SHP77 treated with DMSO at 0.1 percent for 48 hours (cell line): ENCODE measurements at places on chromosomes 4 and X.
A peak's percentile ranks its signal among the peaks of the same experiment; 100 is the strongest.

GRCh38 chr4:39660045-39660444, 21.4 kb upstream of the SMIM14 start:
- no peak for DNase-seq

- DNase-seq, result no peak
Observed at GRCh38 chr4:102321260-102321995, 23.9 kb downstream of the SLC39A8 start.

DNA sequence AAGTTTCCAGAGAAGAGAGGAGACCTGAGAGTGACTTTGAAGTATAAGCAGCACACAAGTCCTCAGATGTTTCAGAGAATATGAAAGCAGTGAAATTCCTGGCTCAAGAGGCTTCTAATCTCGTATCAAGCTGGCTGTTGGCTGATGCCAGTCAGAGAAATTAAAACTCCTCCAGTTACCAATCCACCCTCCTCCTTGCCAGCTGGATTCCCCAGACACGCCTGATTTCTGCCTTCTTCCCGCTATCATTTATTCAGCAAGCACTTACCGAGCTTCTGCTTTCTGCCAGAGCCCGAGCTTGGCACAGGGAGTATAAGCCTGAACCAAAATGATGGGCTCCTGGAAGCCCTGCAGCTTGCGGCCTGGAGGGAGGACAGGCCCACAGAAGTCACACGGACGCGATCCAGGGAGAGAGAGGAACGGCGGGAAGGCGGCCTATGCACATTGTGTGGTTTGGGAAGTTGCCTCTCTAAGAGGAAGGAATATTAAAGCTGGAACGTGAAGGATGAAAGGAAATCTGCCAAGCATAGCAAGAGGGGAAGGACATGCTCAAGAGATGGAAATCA, 102.4 kb upstream of the TBL1X start:
- DNase-seq, result no peak

- no peak for DNase-seq
Observed at GRCh38 chr4:166172619-166173018, 299.6 kb downstream of the TLL1 start.

GRCh38 chrX:115259238-115259875, 25.5 kb upstream of the LRCH2 start:
- no peak for DNase-seq

- no peak for DNase-seq
Observed at GRCh38 chr4:110959041-110959643, 336.3 kb upstream of the PITX2 start.

GRCh38 chr4:180698550-180699195, 1544.5 kb upstream of the TENM3 start:
- no peak for DNase-seq

GRCh38 chr4:53614591-53614990, 23.3 kb upstream of the LNX1 start:
- DNase-seq, result peak; percentile 11

DNA sequence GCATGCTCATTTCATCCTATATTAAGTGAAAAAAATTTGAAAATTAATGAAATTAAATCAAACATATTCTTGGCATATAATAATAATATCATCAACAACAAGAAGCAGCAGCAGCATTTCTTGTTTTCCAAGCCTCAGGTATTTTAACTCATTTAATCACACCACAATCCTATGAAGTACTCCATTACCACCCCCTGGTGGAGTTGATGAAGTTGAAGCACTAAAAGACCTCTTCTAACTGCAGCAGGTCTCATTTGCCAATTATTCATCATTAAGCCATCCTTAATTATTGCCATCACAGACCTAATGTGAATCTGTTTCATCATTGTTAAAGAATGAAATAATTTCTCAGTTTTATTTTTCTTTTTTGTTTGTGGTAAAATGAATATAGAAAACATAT, 801.4 kb upstream of the GRID2 start:
- no peak for DNase-seq

DNA sequence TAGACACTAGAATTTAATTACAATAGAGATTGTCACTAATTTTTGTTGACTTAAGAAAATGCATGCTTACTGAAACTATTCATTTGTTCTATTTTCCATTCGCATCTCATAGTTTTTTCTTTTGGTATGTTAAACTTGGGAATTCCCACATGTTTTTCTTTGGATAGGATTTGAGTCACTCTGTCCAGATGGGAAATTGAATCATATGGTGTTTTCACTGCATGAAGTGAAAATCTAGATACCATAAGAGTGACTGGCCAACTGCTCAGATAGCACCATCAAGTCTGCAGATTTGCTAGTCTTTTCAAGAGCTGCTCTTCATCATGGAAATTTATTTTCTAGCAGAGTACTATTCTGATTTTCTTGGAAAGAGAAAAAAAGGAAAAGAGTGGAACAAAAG, 172.6 kb downstream of the FAM47B start:
- DNase-seq, result no peak

DNA sequence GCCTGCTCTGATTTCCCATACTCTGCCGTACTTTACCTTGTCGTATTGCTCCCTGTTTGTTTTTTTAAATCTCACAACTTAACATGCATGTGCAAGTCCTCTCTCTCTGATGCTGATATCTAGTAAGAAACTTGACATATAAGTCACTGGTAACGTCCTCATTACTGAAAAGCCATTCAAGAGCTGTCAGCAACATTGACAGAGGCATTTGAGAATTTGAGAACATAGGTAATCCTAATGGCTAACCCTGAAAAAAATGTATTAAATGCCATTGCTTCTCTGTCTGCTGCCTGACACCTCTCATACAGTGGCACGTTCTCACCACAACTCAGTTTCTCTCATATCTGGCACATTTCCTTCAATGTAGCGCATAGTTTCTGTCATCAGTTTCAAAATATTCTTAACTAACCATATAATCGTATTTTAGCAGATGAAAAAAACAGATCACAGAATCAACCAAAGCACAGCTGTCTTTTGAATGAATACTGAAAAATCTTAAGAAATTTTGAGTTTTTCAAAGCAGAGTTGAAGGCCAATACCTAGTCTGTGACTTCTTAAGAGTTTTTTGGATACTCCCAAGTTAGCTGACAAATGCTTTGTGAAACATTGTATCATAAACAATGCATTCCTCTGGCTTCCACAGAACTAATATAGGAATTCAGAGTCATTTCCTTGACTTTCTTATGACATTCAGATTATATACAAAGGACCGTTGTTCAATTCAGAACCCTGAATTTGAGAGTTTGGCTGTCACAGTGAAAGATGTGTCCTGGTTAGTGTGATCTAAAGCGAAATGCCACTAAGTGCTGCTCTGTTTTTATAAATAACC, 996.4 kb downstream of the C4orf33 start:
- no peak for DNase-seq

- DNase-seq, result no peak
Observed at GRCh38 chr4:18057821-18058533, 36.4 kb upstream of the LCORL start.

DNA sequence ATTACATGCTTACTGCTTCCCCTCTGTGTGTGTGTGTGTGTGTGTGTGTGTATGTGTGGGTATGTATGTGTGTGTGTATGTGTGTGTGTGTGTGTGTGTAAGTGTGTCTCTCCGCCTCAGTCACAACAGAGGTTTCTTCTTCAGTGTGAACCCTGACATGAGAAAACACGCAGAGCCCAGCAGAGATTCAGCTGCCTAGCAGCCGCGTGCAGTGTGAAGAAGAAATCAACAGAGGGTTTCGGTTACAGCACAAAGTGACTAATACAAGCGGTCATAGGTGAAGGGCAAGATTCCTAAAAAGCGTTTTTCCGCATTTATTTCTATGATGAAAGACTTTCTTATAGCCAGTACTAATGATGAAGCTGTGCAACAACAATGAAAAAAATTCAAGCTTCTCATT, 55.3 kb upstream of the ZFP42 start:
- DNase-seq, result no peak

DNA sequence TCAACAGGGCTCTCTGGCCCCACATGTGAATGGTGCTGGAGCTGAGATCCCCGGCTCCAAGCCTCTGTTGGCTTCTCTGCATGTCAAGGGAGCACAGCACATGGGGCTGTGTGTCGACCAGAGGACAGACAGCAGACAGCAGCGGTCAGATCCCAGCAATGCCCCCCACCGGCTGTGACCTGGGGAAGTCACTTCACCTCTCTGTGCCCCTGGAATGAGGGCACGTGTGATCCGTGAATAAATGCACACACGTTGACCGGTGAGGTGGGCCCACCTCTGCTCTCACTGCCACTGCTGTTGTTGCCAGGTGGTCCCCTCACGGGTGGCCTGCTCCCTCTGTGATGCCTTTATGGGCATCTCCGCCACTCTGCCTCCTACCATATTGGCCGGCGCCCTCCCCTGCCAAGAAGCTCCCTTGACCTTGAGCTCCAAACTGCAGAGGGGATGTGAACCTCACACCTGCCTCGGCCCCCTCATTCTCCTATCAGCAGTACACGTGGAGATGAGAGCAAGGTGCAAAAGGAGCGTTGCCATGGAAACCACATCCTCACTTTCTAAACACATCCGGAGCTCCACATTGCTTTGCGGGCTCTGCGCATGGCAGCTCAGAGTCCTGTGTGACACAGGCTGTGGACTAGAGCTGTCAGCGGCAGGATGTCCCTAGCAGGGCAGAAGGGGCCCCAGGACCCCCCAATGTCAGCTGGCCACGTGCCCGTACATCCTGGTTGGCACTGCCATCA, 75.4 kb downstream of the ABLIM2 start:
- DNase-seq, result no peak

DNA sequence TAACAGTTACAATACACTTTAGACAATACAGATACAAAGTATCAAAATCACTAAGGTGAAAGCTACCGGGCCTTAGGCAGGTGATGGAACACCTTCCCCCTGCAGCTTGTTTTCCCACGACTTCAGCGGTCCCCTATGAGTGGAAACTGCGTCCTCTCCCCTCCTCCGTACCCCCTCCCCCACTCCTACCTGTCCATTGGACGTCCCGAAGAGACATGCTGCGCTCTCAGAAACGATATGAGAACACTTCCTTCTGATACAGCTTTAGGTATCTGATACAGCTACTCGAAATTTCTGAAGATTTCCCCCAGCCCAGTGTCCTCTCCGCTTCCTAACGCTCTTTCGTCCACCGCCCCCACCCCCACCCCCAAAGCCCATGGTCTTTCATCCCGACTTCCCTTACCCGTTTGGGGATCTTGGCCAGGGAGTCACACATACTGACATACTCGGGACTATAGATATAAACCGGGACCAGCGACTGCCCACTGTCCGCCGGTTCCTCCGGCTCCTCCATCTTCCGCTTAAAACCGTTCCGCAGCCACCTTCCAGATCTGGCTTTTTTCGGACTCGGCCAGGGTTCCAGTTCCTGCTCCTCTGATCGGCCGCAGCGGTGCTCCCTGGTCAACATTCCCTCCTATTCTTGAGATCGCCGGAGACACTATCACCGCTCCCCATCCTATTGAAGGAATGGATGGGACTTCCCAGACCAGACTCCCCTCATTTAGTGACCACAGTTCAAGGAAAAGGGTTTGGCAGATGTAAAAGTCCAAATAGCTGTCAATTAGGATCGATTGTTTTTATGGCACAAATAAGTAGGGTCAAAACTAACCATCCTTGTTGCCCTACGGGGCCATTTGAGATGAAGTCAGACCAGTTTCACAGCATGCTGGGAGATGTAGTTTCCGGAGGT, at the start of gene HDAC8:
HDAC8 (minus strand) TSS at position 596 of the 910 bp plus-strand sequence; CDS start at position 514, 82 bp downstream.
- peak; percentile 38 for DNase-seq

DNA sequence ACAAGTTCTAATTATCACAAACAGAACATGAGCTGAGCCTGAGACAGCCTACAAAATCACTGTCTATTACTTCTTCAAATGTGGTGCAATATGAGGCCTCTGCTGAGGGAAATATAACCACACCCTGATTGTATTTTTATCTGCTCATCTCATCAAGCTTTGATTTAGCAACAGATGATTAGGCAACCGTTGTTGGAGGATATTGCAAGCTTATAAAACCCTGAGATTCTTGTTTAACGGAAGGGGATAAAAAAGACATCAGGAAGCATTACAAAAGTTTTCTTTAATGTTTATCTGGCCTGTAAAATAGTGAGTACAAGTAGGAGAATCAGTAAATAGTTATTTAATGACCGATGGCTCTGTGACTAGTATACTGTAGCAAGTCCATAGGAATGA, 108.5 kb downstream of the ZNF330 start:
- no peak for DNase-seq

- no peak for DNase-seq
Observed at GRCh38 chr4:107825072-107825824, 516 bp downstream of the SGMS2 start.

DNA sequence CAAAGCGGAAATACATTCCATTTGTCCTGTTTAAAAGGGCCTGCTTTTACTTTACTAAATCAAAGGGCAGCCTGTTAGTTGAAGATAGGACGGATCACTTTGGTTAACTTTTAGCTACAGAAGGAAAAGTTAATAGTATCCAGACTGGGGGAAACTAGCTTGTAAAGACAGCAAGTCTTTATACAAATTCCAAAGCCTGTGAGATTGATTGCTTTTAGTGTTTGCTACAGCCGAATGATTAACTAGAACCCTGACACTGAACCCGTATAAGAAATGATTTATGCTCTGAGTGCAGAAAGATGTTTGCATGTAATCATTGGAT, 93.4 kb downstream of the FRAS1 start:
- DNase-seq, result no peak

GRCh38 chr4:140213749-140214148, 59.8 kb upstream of the MAML3 start:
- no peak for DNase-seq

DNA sequence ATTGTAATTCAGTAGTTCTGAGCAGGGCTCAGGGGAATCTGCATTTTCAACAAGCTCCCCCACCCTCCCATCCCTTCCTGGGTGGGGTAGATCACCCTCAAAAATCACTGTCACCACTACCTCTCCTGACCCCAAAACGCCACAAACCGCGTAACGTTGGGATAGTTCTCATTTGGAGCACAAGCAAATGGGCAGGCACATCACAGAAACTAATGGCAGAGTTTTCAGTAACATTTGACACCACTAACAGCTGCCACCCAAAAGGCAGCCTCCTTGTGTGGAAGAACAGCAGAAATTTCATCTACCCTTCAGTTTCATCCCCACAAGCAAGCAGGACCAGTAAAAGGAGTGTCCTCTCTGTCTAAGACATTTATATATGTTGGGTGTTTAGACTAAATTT, 132.7 kb downstream of the PALLD start:
- DNase-seq, result no peak

DNA sequence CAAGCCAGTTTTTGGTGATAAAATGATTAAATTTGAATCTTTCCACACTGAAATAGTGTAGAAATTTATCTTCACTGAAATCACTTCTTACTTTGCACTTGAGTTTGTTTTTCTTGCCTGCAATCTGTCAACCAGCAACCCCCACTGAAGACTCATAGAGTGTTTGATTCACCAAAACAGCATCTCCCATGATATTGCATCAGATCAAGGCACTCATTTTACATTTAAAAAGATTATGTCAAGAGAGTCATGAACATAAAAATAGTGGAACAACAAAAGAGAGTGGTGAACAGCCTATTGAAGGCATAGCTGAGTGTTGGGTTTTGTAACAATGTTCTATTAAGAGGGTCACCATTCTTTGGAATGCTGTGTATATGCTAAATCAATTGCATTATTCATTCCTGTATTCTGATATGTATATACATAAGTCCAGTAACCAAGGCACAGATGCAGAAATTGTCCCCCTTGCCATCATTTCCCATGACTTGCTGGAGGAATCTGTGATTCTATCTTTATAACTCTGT, 1934.9 kb downstream of the ARAP2 start:
- DNase-seq, result no peak
